ENCODE measurements at places on chromosomes 7 and 10.

- no peak for DNase-seq
Observed at GRCh38 chr10:104016661-104017060, 49.7 kb downstream of the SLK start.

DNA sequence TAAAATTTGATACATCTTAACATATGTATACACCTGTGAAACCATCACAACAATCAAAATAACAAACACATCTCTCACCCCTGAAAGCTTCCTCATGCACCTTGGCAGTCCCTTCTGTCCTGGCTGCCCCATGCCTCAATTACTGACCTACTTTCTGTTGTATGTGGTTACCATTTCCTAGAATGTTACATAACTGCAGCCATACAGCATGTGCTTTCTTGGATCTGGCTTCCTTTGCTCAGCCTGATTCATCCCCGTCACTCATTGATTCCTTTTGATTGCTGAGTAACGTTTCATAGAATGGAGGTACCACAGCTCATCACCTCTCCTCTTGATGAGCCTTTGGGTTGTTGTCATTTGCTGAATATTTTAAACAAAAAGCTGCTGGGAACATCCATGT is 165.3 kb downstream of the CELF2 start:
- no peak for DNase-seq

DNA sequence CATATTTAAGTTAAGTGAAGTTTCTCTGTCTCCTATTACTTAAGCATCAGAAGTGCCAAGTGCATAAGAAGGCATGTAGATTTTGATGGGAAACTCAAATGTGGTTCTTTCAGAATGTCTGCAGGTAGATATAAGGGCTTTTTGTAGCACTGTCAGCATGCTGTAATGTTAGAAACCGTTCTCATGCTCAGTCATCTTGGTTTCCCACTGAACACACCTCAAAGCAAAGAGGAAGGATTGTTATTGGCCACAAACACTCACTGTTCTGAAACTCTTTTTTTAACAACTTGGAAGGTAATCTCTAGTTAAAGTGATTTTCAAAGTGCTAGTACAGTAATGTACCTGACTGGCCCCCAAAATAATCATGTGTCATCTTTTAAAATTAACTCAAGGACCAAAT is 126.0 kb downstream of the AASS start:
- DNase-seq = no peak

GRCh38 chr7:100568896-100569844 is 4.5 kb downstream of the SAP25 start:
- no peak for DNase-seq

- no peak for DNase-seq
Observed at GRCh38 chr10:108260383-108260906, 1095.9 kb upstream of the SORCS1 start.

GRCh38 chr10:73039635-73040034 is 57.0 kb downstream of the P4HA1 start:
- no peak for DNase-seq
